Activated CD4-positive, alpha-beta memory T cell treated with anti-CD3 and anti-CD28 coated beads, Interleukin-2, amount 10 ng/mL, durations not matched to agents 7 days and 5 days (primary cell): ENCODE measurements at places on chromosomes 2 and 18.

DNA sequence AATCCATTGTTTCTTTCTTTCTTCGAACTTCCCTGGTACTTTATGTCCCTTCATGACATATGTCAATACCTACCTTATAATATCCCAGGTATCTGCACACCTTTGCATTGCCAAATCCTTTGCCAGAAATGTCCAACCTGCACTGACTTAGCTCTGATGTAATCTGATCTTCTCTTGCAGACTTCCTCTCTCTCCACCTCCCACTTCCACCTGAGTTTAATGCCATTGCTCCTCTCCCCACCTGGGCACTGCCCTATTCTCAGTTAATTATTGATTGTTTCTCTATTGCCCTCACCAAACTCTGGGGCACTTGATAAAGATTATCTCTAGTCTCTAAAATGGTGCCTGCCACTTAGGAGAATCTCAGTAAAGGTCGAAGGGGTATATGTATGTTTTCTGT, 23.0 kb downstream of the ARHGAP15 start:
- H3K4me1 ChIP-seq, result peaks cover 64% of the 10 kb centered on the region
- no peak for DNase-seq
- H3K27me3 ChIP-seq, result no peaks in the 10 kb centered on the region
- H3K27ac ChIP-seq, result peak overlapping the region; percentile 3
- no peak overlapping the region for H3K4me3 ChIP-seq

DNA sequence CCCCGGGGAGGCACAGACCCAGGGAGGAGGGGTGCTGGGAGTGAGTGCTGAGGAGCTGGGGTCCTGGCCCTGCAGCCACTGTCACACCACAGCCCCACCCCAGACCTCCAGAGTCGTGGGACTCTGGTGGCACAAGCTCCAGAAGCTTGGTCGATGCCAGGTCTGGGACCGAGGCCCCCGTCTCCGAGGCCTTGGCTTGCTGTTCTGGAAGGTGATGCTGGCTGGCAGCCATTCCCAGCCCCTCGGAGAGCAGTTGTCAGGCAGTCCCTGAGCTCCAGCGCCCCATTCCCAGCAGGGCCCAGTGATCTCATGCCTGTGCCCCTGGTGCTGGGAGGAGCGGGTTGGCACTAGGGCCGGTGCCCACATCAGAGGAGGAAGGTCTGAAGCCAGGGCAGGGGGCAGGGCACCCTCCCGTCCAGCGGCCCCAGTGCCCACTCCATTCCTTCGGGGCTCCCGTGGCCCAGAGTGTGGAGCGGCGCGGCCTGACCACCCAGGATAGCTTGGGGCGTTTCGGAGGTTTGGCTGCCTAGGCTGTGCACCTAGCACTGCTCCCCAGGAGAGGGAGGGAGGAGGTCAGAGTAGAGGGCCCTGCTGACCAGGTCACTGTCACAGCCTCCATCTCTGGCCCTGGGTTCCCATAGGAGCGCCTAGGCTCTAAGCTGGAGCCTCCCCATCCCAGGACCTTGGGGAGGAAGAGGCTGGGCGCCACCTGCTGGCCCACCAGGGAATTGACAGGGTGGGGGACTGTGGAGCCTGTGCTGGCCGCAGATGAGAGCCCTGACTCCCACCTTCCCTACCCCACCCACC, 16.8 kb upstream of the ALPI start:
- no peak overlapping the region for H3K4me3 ChIP-seq
- peak; percentile 47 for DNase-seq
- no peak overlapping the region for H3K27ac ChIP-seq
- peaks cover 2% of the 10 kb centered on the region for H3K27me3 ChIP-seq
- H3K36me3 ChIP-seq, result no peaks in the 10 kb centered on the region

DNA sequence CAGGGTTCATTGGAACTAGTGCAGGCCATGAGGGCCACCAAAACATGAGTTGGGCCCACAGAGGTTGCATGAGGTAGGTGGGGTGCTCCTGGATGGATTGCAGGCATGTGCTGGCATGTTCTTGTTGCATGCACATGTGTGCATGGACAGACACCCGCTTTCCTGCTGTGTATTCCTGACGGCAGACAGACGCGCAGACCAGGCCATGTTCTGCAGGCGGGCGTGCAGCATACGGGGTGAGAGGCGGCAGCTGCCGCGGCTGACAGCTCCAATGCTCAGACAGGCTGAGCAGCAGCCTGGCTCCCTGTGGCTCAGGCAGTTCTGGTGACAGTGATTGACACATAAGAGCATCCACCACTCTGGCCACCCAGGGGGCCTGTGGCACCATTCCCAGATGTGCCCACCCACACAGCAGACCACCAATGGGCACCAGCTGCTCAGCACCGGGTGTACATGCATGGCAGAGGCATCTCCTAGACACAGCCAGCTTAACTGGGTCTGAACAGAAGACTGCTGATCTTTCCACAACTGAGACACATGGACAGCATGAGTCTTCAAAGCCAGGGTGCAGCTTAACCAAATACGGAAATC, 21.2 kb downstream of the HS1BP3 start:
- no peak overlapping the region for H3K27ac ChIP-seq
- no peak for DNase-seq
- H3K4me1 ChIP-seq, result peaks cover 5% of the 10 kb centered on the region
- no peaks in the 10 kb centered on the region for H3K27me3 ChIP-seq
- no peaks in the 10 kb centered on the region for H3K36me3 ChIP-seq

GRCh38 chr2:48341551-48342133, 188.3 kb upstream of the STON1 start:
- H3K36me3 ChIP-seq, result peaks cover 41% of the 10 kb centered on the region
- no peak overlapping the region for H3K27ac ChIP-seq
- no peak for DNase-seq
- no peaks in the 10 kb centered on the region for H3K27me3 ChIP-seq
